ENCODE measurements at places on chromosomes 4 and X.

- DNase-seq, result no peak
These were observed 1382.2 kb downstream of the PCDH18 start for GRCh38 chr4:136150046-136150445.

GRCh38 chrX:136731207-136731782 lies 49.4 kb downstream of the ARHGEF6 start:
- no peak for DNase-seq

DNA sequence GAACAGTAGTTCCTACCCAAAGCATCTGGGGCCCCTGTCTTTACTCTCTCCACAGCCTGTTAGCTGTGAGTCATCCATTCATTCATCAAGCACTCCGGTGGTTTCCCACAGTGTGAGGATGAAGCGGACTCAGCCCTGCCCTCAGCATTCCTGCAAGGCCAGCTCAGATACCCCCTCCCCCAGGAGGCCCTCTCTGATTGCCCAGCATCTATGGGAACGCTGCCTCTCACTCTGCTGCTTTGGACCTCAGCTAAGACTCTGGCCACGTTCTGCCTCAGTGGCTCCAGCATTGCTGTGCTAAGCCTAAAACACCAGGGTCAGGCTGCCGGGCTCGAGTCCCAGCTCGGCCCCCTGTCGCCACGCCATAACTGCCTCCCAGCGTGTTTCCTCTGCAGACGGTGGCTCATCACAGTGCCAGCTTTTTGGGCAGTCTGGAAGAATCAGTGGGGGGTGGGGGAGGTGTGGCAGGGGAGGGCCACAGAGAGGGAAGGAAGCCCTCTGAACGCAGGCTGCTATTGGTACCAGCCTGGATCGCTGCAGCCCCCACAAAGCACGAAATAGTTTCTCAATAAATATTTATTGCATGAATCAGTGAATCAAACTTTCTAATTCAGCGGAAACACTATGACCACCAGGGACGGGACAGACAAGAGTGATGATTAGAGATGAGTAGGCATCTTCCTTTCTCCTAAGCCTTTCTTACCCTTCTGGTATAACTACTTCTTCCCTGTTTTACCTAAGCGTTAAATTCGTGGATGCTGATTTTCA lies 74.4 kb downstream of the SORCS2 start:
- DNase-seq, result no peak

DNA sequence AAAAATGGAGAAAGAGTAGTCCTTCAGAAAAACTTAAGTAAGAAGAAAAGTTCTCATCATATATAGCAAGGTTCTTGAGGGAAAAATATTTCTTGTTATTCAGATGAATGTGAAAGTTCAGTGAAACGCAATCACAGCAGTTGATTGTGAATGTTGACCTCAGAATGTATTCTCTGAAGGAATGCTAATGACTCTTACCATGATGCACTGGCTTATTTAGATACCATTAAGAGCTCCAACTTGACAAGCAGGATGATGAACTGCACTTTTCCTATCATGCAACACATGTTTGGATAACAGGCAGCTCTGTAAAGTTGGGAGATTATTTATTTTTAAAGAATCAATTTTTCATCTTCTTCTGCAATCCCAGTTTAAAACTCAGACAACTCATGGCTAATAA lies 115.5 kb upstream of the MYOZ2 start:
- no peak for DNase-seq

DNA sequence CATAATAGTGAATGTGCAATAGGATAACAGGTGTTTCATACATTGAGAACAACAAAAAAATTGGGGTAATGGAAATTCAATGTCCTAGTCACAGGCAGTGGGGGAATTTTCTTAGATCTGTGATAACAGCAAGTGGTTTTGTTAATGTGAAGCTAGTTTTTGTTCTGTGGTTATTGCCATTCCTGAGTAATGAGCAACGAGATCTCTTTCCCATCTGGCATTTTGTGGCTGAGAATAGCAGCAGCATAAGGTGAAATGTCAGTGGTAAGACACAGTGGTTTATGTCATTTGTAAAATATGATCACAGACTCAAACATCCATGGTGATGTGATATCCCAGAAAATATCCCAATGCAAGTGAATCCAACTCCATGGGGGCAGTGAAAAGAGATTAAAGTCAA lies 497.5 kb downstream of the KCNIP4 start:
- no peak for DNase-seq

DNA sequence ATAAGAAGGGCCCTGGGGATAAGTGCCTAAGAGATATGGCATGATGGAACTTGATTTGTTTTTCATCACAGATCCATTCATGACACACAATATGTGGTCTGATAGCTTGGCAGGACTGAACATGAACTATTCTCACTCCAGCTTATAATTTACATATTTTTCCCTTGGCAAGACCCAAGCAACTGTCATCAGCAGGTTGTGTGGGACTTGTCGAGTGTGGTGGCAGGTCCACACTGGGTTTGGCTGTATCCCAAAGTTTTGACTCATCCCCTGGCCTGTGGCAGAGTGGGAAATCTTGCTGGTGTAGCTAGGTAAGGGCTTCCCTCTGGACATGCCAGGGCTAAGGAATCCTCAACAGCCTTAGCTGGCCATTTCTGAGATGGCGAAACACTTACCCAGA lies 81.0 kb upstream of the STIM2 start:
- no peak for DNase-seq

DNA sequence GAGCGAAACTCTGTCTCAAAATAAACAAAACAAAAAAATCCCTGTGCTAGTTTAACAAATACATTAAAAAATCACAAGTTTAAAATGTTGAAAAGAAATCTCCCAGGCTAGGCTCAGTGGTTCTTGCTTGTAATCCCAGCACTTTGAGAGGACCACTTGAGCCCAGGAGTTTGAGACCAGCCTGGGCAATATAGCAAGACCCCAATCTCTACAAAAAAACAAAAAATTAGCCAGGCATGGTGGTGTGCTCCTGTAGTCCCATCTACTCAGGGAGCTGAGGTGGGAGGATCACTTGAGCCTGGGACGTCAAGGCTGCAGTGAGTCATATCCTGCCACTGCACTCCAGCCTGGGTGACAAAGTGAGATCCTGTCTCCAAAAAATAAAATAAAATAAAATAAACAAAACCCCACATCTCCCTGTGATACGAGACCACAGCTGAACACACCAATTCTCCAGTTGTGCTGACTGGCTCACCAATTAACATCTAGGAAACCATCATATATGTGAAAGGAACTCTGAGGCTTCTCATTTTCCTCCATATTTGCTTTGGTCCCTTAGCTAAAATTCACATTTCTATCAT lies 7.3 kb downstream of the RPS4X start:
- no peak for DNase-seq

- no peak for DNase-seq
These were observed 279.0 kb upstream of the GK2 start for GRCh38 chr4:79687006-79687405.

DNA sequence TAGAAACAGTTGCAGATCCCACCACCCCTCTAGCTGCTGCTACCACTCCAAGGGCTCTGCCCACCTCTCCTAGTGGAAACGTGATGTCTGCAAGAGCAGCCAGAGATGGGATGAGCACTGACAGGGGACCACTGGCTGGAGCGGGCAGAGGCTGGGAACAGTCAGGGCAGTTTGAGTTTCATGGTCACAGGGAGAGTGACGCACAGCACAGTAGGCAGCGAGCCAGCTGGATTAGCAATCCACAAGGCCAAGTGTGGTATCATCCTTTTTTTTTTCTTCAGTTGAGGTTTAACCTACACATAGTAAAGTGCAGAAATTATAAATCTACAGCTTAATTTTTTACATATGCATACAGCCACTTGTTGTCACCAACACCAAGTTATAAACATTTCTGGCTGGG lies 6.4 kb upstream of the SCML2 start:
- DNase-seq, result no peak

- DNase-seq, result no peak
These were observed 25.9 kb upstream of the RBPJ start for GRCh38 chr4:26294904-26295303.

DNA sequence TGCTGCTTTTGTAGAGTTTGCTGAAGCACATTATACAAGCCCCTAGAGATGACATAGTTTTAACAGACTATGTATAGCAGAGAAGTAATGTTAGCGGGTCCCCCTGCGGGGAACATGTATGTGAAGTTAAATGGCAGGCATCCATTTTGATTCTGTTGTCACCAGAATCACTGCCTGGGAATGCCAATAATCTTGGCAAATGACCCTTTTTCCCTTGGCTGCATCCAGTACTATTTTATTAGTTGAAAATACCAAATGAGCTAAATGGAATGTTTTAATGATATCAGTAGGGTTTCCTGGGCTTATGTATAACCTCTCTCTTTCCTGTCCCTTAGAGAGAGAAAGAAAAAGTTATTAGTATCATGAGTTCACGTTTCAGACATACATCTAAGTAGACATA lies 93.6 kb downstream of the LIMCH1 start:
- DNase-seq, result no peak

- no peak for DNase-seq
These were observed 93.9 kb upstream of the C1QTNF7 start for GRCh38 chr4:15333692-15334633.

- DNase-seq, result no peak
These were observed 214.4 kb upstream of the CPEB2 start for GRCh38 chr4:14787894-14788293.

GRCh38 chr4:107192601-107193000 lies 156.5 kb upstream of the DKK2 start:
- DNase-seq, result no peak

DNA sequence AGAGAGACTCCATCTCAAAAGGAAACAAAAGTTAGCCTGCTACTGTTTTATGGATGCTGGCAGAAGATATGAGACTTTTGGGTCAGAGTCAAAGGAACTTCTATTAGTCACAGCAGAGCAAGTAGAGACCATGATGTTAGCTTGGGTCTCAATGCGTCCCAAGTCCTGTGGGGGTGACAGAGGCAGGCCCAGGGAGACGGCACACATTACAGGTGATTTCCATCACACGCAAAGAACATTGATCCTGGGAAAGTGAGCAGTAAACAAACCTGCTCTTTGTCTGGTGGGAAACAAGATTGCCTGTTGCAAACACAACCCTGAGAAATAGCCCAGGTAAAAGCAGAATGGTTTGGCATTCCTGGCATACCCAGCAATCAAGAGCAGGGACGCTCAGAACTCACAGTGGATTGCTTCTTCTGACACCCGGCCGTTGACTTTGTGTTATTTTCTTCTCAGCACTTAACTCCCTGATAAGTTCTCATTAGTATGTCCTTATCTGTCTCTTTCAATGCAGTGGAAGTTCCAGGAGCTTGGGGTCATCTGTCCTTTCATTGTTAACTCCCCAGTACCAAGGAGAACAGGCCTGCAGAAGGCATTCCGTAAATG lies 51.2 kb upstream of the LGI2 start:
- DNase-seq, result no peak

DNA sequence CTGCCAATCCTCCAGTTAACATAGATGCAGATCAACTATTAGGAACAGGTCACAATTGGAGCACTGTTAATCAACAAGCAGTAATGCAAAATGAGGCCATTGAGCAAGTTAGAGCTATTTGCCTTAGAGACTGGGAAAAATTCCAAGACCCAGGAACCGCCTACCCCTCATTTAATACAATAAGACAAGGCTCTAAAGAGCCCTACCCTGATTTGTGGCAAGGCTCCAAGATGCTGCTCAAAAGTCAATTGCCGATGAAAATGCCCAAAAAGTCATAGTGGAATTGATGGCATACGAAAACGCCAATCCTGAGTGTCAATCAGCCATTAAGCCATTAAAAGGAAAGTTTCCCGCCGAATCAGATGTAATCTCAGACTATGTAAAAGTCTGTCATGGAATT lies 20.5 kb upstream of the TRIM61 start:
- DNase-seq, result no peak

GRCh38 chr4:130640592-130640991 lies 1544.6 kb downstream of the C4orf33 start:
- DNase-seq, result no peak

DNA sequence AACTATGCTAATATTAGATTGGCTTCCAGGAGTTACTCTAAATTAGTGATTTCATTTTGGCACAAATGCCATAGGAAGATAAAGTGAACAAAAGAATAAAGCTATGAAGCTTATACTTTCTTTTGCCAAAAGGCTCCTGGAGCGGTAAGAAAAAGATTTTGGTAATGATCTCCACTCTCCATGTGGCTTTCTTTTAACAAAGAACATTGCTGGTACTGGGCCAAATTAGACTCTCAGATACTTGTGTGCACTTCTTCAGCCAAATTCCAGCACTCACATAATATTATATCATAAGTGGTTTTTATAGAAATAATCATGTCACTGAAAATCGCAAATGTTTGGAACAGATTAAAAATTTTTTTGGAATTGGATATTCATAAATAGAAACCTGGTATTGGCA lies 142.4 kb upstream of the FGF13 start:
- no peak for DNase-seq

DNA sequence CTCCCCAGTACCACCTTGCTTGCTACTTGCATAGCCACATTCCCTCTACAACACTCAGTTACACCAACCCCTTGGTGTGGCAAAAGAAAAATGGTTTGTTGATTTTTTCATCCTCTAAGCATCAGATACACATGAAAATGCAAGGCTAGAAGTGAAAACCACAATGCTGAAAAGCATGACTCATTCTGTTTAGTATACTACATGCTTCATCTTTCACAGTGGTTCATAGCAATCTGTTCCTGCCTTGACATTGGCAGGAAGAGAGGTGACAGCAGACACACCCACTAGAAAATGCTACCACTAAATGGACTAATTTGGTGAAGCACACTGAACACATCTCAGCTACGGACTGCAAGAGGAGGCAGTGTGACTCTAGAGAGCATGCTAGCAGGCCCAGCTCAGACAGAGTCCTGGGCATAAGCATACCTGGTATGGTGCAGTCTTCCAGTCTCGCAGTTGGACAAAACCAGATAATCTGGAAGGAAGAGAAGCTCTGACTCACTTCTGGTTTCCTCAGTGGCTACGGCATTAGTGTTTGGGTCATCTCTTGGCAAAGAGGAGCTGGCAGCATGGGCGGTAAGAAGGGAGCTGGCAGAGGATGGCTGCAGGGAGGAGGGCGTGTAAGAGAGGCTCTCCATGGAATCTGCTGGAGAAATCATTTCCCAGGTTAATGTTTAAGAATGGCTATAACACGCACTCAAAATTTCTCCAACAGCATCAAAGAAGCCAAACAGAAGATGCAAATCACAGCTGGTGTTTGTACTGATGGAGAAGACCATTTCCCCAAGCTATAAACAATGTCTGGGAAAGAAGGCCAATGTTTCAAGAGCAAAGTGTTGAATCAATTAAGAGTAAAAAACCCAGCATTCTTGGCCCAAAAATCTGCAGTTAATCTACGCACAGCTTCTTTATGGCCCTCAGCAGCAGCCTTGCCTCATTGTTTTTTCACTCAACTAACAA lies 37.8 kb downstream of the GAB3 start:
- DNase-seq, result no peak

- DNase-seq, result peak; percentile 78
These were observed 14.4 kb upstream of the RAB40A start for GRCh38 chrX:103533511-103534216.

GRCh38 chr4:184790826-184791225 lies 34.9 kb downstream of the ACSL1 start:
- DNase-seq, result no peak
